ENCODE measurements at places on chromosomes 4 and X.

DNA sequence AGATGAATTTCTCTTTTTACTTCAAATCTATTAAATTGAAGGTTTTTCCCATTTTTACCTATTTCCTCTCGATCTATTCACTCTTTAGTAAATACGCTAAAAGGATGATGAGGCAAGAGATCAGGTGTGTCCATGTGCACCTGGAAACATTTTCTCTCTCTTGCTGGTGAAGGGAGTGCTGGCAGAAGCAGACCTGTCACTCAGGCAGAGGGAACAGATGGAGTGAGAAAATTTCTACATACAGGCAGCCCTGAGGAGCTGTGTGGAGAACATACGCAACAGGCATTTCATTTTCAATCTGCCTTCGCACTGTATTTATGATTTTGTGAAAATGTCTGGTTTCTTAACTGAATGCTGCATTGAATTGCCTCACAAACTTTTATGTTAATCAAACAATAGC is 249.5 kb downstream of the GPM6A start:
- DNase-seq, result no peak

DNA sequence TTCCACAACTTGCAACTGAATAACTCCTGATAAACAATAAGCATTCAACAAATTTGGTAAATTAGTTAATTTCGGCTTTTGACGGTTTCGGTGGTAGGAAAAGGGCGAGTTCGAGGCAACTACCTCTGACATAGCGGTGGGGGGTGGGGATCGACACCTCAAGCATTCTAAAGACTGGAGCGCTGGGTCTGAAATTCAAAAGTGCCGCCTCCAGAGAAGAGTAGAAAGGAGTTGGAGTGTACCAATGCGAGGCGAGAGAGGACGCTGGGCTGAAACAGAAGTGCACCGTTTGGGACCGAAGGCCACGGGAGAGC is 725 bp downstream of the SMC1A start:
- DNase-seq, result no peak

GRCh38 chrX:20373063-20373462 is 106.4 kb upstream of the RPS6KA3 start:
- DNase-seq, result no peak

GRCh38 chr4:167100120-167100519 is 134.2 kb downstream of the SPOCK3 start:
- no peak for DNase-seq

DNA sequence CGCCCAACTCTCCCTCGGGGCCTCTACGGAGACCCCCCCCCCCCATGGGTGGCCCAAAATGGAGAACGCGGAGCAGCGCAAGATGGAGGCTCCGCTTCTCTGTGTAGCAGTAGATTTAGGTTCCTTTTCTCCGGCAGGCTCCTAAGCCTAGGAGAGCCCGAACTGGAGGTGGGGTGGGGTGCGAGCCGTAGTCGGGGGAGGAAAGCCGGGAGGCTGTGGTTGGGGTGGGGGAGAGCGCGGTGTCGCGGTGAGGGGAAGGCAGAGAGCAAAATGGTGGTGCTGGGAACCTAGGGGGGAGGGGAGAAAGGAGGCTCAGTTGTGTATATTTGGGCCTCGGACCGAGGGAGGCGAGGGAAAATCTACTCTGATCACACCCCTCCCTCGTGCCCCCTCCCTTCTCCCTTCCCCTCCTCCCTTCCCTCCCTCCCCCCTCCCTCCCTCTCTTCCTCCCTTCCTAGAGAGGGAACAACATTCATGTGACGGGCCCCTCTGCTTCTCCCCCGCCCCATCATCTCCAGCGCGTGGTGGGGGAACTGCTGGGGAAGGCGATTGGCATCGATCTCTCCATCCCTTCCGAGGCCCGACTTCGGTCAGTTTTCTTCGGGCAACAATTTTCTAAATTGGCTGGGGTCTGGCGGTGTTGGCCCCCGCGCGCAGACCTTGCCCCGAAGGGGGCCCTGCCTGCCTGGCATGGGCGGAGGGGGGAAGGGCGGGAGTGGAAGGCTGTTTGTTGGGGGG is at the start of gene STAG2:
Gene STAG2 (plus strand): TSS at position 439 of the 738 bp plus-strand sequence. CDS start 60,922 bp downstream, outside the sequence.
- no peak for DNase-seq

DNA sequence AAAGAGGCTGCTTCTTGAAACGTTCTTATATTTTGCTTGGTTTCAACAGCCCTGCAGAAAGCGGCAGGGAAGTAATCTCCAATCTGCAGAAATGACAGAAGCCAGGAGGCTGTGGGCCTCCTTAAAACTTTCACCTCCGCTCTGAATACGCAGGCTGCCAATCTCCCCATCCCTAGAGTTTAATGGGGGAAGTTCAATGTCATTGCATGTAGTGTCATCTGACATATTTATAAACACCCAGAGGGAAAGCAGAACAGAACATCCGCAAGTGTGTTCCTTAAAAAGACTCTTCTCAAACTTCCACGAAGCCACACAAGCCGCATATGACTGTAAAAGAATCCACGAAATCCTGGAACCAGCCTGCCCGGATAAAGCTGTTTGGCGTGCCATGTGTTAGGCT is 148.8 kb upstream of the TBL1X start:
- DNase-seq, result no peak

DNA sequence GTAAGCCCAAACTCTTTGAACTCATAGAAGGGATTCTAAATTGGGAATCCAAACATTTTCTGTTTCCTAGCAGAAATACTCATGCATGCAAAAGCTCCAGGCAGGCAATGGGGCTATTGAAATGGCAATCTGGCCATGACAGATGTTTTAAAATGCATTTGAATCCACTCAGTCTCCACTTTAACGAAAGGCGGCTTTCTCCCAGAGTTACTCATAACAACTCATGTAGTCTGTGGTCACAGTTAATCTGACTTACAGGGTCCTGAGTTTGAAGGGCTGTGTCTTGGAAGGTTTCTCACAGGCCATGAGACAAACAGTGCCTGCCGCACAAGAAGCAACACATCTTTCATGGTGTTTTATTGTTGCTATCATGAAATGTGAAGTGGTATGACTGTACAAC is 185.7 kb downstream of the AMELX start:
- DNase-seq, result no peak

- DNase-seq, result no peak
These were observed 201.1 kb upstream of the BCOR start for GRCh38 chrX:40298572-40299479.
